ENCODE measurements at places on chromosomes 5 and 9.

DNA sequence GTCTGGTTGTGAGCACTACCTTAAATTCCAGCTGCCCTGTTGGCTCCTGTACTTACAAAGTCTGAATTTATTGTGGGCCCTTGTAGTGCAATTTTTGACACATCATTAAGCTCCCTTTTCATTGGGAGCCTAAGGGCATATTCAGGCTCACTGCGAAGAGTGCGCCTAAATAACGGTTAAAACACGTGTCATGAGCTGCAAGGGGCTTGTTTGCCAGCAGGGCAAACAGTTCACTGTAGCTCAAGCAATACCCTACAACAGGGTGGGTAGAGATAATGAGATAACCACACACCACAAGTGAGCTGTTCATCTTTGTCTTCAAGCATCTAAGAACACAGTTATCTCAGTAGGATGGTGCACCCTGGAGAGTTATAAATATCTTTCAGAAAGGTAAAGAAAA lies 214.2 kb downstream of the SLF1 start:
- DNase-seq, result no peak

DNA sequence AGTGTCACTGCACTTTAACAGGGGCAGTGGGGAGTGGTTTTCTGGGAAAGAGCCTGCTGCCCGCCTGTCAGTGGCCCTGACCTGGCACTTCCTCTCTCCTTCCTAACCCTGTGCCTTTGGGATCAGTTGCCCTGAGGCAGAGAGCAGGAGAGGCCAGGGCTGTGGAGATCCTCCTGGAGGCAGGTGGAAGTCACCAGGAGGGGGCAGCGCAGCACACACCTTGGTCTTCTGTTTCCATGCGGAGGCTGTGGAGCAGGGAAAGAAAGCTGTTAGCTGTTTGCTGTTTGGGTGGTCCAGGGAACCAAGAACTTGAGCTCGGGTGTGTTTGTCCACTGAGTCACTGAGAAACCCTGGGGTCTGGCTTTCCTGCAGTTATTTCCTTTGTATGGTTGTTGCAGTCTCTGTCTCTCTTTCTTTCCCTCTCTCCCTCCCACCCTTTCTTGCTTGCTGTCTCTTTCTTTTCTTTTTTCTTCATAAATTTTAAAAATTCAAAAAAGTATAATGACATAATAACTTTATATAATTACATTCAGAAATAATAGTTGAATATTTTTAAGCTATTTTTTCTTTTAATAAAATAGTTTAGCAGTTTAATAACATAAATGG lies 28.1 kb downstream of the NTRK2 start:
- DNase-seq, result peak; percentile 80

DNA sequence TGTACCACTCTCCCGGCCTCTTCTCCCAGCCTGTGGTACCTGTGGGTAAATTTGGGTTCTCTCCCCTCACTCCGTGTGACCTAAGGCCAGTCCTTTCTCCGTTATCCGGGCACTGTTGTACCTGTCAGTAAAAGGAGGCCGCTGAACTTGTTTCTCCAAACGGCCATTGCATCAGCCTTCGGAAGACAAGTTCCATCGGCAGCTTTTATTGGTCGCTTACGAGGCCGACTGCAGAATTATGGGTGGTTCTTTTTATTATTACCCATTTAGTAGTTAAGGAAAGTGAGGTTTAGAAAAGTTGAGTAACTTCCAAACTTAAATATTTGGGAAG lies 558 bp downstream of the GRPEL2 start:
- DNase-seq, result no peak

GRCh38 chr9:112796485-112796884 lies 45.9 kb downstream of the SNX30 start:
- no peak for DNase-seq

- no peak for DNase-seq
These were observed 975 bp downstream of the AGXT2 start for GRCh38 chr5:35046774-35047173.

GRCh38 chr5:59169081-59169767 lies 586.3 kb downstream of the RAB3C start:
- DNase-seq, result no peak

DNA sequence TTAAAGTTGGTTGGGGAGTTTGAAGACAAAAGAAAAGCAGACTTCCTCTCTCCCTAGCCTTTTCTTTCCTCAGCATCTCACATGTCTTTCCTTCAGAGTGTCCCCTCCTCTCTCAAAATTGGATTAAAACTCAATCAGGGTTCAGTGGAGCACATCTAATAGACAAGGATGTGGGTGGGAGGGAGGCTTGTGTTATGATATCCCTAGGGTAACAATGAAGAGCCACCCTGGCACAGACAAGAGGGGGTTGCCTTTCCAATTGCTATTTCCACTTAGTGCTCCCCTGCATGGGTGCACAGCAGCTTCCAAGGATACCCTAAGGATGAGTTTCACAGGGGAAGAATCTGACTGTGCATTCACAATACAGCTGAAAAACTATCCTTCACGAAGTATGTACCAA lies 585.2 kb upstream of the C9orf72 start:
- DNase-seq, result no peak

- no peak for DNase-seq
These were observed 764.3 kb downstream of the MTRR start for GRCh38 chr5:8633259-8633658.

DNA sequence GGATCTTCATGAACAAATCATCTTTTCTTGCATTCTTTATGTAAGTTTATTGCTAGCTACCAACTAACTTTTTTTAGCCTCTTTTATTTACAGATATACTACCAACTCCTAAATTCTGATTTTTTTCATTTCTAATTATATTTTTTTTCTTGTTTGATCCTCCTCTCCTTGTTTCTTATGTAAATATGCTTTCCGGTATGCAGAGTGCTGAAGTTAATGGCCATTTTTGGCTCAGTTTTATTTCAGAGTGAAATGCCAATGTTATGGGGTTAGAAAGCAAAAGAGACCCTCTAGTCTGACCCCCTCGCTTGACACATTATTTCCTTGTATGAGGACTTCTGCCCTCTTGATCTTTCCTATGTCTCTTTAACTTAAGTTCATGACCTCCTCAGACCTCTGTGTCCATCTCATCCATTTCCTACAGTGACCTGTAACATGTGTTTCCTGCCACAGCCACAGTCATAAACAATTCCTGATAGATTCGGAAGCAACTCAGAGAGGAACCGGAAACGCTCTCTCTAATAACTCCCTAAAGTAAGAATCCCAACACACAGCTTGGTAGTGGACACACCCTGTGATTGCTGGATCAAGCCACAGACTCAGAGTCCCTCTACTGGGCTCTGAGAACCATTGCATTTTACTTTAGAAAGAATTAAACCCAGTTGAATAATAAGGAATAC lies 42.9 kb upstream of the AFAP1L1 start:
- DNase-seq, result no peak

DNA sequence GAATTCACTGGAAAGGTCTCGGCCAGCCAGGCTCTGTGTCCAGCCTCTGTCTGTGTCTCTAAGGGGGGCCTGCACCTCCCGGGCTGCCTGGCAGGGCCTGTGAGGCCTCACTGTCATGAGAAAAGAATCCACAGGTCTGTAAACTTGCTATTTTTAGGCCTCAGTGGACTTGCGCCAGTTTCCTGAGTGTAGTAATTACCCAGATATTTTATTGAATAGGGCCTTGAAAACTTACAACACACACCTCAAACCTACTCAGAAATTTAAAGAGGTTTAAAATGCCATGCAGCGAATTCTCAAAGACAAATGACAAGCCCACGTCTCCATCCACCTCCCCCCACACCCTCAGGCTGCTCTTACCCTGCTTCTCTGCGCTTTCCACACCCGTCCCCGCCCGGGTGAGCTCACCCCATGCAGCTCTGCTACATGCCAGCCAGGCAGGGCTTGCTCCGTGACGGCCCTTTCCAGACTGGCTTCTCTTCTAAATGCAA lies 8.8 kb upstream of the TENT4A start:
- no peak for DNase-seq

DNA sequence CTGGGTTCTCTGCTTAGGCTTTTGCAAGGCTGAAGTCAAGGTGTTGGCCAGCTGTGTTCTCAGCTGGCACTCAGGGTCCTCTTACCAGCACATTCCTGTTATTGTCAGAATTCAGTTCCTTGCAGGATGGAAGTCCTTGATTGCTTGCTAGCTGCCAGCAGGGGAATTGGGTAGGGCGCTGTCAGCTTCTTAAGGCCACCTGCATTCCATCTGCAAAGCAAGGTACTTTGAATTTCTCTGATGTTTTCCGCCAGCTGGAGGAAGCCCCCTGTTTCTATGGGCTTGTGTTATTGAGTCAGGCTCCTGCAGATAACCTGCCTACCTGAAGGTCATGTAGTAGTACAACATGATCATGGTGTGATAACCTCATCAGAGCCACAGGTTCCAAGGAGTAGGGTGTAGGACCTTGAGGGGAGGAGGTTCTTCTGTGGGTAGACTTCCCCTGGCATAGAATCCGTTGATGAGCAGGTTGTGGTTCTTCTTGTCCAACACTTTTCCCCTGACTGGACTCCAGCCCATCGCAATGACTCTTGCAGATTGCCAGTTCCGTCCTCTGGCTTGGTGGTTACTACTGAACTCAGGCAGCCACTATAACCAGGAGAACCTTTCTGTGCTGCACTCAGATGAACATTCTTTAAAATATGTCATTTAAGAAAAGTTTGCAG lies 6.8 kb downstream of the TENT4A start:
- no peak for DNase-seq
